Esophagus muscularis mucosa (tissue), 4 donors: ENCODE measurements at places on chromosomes 5 and 9. TPM values are rescaled to one million over a fixed set of nuclear protein-coding genes. Genes with fewer than 3 reads are reported as not detected.

SKP2 gene
- 9.2 TPM for total RNA-seq

PDLIM7 gene
- 316 TPM for total RNA-seq

EXD3 gene
- 8.3 TPM for total RNA-seq

SPINK4 gene
- not detected for total RNA-seq

MLANA gene
- total RNA-seq, result not detected

TMEM252 gene
- not detected for total RNA-seq

BOD1 gene
- total RNA-seq, result 46.3 TPM

GNE gene
- total RNA-seq, result 34.1 TPM

CYLC2 gene
- total RNA-seq, result not detected

PLCXD3 gene
- total RNA-seq, result 1.1 TPM

CAMK2A gene
- total RNA-seq, result 3.3 TPM

DNAH5 gene
- total RNA-seq, result 1.2 TPM

TMEM215 gene
- total RNA-seq, result 0.06 TPM

CDC25C gene
- total RNA-seq, result not detected

FBXO10 gene
- total RNA-seq, result 9.7 TPM

RORB gene
- 0.46 TPM for total RNA-seq

TAF1L gene
- total RNA-seq, result not detected

CTNND2 gene
- total RNA-seq, result 2.1 TPM

TTC23L gene
- not detected for total RNA-seq

GDNF gene
- 7.0 TPM for total RNA-seq

ZNG1A gene
- total RNA-seq, result 34.3 TPM

PRKACG gene
- not detected for total RNA-seq

CCDC187 gene
- total RNA-seq, result not detected

SLC1A3 gene
- 17.6 TPM for total RNA-seq

STPG3 gene
- not detected for total RNA-seq

FAM151B gene
- 1.6 TPM for total RNA-seq

ATG10 gene
- total RNA-seq, result 7.1 TPM

CNTNAP3B gene
- total RNA-seq, result 60.9 TPM

KIF20A gene
- not detected for total RNA-seq

GOLPH3 gene
- total RNA-seq, result 206 TPM

GARNL3 gene
- total RNA-seq, result 17.9 TPM

CER1 gene
- total RNA-seq, result not detected

F12 gene
- total RNA-seq, result not detected

MOB3B gene
- 7.6 TPM for total RNA-seq

SREK1 gene
- total RNA-seq, result 51.9 TPM

BTNL3 gene
- total RNA-seq, result 0.13 TPM

DCTN4 gene
- 59.7 TPM for total RNA-seq
